ENCODE measurements at places on chromosomes 7 and 10. TPM values are rescaled to one million over a fixed set of nuclear protein-coding genes. Genes with fewer than 3 reads are reported as not detected.

DNA sequence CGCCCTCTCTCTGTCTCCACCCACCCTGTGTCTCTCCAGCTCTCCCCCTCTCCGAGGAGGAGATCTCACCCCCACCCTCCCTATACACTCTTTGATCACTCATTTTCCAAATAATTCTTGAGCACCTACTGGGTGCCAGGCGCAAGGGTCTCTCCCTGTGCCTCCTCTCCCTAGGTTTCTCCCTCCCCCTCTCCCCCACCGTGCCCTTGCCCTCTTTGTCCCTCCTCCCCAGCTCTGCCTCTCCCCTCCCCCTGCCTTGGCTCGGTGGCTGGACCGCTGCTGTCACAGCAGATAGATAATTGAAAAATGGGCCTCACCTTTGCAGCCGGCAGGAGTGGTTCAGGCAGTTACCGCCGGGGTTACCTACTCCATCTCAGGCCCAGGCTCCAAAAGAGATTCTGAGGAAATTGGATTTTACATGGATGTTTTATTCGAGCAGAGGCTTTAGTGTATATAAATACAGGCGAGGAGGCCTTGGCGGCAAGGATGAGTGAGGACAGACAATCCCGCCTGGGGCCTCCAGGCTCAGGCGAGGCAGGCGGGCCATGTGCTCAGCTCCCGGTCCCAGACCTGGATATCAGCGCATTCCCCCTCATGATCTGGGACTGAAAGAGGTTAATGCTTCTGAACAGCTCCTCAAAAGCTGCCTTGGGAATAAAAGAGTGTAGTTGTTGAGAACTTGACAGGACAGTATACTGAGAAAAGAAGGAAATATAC, 60.8 kb upstream of the BTRC start:
- DNase-seq, result no peak

- no peak for DNase-seq
Measured at GRCh38 chr7:22420008-22420407, 63.1 kb upstream of the RAPGEF5 start.

DNA sequence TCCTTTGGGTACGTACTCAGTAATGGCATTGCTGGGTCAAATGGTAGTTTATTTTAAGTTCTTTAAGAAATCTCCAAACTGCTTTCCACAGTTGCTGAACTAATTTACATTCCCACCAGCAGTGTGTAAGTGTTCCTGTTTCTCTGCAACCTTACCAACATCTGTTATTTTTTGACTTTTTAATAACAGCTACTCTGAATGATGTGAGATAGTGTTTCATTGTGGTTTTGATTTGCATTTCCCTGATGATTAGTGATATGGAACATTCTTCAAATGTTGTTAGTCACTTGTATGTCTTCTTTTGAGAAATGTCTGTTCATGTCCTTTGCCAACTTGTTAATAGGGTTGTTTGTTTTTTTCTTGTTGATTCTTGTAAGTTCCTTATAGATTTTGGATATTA, 558.9 kb downstream of the SH2D4B start:
- no peak for DNase-seq

- no peak for DNase-seq
Measured at GRCh38 chr7:141433698-141434097, 117.5 kb upstream of the AGK start.

CRYGN gene
- total RNA-seq, result not detected

OR6V1 gene
- not detected for total RNA-seq

DNA sequence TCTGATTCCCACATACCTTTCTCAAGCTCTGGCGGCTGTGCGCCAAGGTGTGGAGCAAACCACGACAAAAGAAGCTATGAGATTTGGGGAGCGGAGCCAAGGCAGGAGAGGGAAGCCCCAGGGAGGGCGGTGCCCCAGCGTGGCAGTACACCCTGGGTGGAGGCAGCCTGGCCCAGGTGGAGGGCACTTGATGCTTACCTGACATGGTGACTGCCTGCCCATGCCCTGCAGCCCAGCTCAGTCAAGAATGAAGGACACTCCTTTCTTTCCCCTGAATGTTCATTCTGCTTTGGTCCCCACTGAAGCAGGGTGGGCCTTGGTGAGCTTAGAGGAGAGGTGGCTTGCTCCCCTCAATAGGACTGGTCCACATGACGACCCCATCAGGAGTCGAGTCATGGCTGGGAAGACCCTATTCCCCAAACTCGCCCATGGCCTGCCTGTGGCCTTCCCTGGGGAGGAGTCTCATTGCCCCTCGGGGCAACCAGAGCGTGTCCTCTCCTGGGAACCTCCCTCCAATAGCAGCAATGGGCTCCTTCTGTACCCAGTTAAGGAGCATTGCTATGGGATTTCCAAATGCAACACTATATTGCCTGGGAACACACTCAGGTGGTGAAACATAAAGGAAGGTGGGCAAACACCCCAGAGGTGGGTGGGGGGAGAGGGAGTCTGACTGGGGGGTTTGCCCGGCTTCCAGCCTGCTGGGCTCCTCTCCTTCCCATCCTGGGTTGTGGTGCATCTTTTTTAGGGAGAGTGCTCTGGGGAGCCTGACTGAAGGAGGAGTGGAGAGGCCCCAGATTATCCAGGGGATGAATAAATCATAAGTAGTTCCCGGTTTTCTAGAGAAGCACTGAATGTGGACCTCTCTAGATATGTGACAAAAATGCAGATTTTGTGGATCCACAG, 22.7 kb downstream of the RAMP3 start:
- DNase-seq, result no peak

- no peak for DNase-seq
Measured at GRCh38 chr7:69790977-69791724, 192.9 kb downstream of the AUTS2 start.

GRCh38 chr10:33524041-33524440, 189.6 kb upstream of the NRP1 start:
- DNase-seq, result no peak

DNA sequence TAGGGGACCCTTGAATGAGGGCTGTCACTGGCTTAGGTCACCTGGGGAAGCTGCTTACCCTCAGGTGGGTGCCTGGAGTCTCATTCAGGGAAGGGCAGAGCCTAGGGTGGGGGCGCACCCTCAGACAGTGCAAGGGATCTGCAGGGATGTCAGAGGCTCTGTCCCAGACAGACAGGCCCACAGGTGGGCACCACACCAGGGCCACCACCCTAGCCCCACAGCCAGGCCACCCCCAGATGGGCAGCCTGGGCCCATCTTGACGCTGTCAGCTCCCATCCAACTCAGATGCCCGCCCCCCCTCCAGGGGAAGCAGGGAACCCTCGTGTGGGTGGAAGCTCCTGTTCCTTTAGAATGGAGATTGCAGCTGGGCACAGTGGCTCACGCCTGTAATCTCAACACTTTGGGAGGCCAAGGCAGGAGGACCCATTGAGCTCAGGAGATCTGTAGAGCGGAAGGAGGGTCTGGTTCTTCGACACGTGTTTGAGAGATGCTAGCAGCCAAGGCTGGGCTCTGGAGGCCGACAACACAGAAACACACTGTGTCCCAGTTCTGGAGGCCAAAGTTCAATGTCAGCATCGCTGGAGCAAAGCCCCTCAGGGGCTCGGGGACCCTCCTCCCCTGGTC, 58.5 kb upstream of the DNAJB6 start:
- DNase-seq, result no peak

DNA sequence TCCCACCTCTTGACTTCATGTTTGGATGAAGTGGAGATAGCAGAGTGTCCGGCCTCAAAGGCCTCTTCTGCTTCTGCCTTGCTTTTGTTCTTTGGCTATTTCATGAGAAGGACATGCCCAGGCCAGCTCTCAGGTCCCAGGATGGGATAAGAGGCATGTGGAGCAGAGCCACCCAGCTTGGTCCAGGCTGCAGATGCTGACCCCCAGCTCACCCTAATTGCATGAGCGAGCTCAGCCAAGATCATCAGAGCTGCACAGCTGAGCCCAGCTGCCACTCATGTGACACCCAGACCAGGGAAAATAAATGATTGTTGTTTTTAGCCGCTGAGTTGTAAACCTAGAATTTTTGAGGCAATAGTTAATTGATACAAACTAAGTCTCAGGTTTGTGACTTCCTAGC, 230.0 kb downstream of the PHF14 start:
- DNase-seq, result no peak

DNA sequence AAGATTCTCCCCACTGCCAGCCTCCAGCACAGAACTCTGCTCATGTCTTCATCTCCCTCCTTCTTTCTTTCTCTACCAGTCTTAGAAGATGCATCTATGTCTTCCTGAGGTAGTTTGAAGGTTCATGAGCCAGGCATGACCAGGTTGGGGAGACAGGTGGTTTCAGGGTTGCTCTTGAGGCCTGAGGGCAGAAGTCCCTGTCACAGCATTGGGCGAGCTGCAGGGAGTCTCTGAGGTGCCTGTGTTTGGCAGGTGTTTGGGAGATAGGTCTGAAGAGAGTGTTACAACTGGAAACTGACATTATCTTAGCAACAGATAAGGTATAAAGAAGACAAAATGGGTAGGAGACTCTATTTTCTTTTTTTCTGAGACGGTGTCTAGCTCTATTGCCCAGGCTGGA, 18.7 kb downstream of the PRSS2 start:
- no peak for DNase-seq

DNA sequence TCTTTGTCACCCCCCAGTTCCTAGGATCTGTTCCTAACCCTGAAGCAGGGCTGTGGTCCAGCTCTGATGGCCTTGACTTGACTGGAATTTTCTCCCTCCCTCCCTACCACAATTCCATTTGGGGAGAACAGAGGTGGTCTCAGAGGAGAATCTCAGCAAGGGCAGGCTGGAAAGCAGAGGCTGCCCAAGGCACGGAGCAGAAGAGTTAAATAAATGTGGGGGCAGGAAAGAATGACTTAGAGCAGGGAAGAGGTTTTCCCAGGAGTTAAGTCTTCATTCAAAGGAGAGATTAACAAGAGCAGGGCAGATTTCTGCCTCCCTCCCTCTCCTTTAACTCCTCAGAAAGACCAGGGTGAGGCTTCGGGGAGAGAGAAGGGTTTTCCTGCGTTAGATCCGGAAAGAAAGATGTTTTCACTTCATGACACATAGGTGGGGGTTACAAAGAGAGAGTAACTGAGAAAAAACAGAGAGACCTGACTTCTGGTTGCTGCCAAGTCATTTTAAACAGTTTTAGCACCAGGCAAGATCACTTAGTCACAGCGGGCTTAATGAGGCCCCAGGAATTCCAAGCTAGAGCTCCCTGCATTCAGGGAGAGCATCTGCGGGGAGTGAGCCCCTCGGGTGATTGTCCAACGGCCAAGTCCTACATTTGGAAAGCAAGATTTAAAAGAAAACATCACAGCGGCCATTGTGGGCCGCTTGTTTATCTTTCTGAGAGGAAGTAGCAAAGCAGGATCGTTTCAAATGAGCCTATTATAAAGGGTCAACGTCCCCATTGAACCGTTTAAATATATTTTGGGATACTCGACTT, 78.7 kb downstream of the ARHGAP22 start:
- no peak for DNase-seq

GRCh38 chr7:26013551-26014083, 138.4 kb upstream of the NFE2L3 start:
- no peak for DNase-seq

GPR26 gene
- total RNA-seq, result not detected

ZNF853 gene
- total RNA-seq, result 12.7 TPM

GPC2 gene
- total RNA-seq, result 5.0 TPM

DNA sequence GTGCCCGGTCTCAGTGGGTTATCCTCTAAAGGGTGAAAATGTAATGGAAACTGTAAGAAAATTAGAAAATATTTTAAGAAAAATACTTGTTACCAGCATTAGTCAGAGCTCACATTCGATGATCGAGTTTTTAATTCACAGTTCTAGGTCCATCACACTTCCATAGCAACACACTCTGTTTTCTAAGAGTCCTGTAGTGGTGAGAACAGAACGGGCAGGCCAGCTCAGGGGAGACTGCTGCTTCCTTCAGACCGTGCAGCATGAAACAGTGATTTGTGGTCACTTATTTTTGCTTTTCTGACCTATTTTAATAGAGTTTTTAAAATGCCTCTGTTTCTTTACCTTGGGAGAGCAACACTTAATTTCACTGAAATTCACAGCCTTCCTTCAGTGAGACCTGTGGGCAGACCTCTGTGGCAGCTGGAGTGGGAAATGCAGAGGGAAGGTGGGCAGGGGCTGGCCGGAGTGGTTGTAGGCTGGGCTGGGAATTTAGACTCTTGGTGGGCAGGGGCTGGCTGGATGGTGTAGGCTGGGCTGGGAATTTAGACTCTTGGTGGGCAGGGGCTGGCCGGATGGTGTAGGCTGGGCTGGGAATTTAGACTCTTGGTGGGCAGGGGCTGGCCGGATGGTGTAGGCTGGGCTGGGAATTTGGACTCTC, 1.5 kb downstream of the SUN1 start:
- no peak for DNase-seq

NUDCD3 gene
- total RNA-seq, result 64.5 TPM

DNA sequence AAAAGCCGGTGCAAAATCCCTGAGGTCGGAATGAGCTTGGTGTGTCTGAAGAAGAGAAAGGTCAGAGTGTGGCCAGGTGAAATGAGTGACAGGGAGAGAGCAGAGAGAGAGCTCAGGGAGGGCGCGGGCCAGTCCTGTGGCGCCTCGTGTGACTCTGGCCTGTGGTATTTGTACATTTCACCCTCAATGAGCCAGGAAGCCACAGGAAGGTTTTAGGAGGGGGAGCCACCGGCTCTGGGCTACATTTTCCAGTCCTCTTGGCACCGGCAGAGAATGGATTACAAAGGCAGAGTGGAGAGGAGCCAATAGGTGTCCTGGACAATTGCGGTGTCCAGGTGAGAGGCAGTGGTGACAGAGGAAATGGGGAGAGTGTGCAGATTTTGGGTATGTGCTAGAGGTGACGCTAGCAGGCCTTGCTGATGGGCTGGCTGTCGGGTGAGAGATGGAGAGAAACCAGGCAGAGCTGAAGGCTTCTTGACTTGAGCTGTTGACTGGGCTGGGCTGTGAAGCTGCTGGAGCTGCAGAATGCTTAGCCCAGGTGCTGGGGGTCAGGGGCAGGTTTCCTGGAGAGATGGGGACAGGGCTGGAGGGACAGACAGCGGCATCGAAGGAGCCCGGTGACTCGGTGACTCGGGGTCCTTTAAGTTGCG, 38.1 kb downstream of the COL13A1 start:
- DNase-seq, result no peak

DNA sequence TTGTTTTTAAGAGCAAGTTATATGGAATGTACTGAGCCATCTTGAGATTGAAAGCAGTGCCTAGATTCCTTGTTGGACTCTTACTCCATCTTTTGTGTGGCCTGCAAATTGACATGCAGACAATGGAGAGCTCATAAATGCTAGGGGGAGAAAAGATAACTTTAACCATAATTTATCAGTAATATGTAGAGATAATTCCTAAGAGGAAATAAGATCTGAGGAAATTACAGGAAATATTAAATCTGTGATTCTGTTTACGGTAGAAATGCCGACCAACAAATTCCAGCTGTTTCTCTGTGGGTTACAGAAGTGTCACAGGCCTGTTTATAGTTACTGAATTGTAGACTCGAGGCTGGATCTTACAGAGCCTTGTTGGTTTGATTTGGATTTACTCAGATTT, 348.0 kb downstream of the SUGCT start:
- no peak for DNase-seq
